ENCODE measurements at places on chromosomes 1 and 21.

DNA sequence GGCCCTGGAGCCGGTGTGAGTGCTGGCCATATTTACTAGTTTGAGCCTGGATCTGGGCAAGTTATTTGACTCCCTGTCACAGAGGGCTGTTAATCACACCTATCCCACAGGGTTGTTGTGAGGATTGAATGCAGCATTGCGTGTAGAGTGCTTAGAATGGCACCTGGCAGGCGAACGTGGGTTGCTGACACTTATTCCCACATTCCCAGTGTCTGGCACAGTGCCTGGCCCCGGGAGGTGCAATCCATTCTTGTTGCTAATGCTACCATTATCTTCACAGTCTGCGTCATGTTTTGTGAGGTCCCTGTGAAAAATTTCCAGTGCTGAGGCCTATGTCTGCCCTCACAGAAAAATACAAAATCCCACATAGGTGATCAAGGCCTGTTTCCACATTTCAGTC, 66.1 kb downstream of the CD2 start:
- no peak for DNase-seq

- no peak for DNase-seq
These were observed 1.1 kb downstream of the C21orf58 start for GRCh38 chr21:46322351-46323226.

DNA sequence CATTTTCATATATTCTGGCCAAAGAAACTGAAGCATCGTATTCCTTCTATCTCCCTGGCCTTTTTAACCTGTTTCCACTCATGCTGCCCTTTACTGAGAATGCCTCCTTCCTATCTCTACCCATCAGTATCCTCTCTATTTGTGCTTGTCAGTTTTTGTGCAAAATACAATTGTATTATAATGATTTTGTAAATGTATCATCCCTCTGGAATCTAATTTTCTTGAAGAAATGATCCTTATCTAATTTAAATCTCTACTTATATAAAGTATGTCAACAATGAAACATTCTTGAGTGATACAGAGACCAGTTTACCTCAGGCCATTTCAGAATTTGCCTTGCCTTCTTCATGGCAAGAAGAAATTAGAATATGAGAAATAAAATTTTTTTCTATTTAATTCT, 59.0 kb upstream of the TEKT2 start:
- no peak for DNase-seq

GRCh38 chr21:27300770-27301169, 333.9 kb upstream of the ADAMTS5 start:
- no peak for DNase-seq

- DNase-seq: no peak
These were observed 18.3 kb upstream of the EPB41 start for GRCh38 chr1:28895896-28896608.

DNA sequence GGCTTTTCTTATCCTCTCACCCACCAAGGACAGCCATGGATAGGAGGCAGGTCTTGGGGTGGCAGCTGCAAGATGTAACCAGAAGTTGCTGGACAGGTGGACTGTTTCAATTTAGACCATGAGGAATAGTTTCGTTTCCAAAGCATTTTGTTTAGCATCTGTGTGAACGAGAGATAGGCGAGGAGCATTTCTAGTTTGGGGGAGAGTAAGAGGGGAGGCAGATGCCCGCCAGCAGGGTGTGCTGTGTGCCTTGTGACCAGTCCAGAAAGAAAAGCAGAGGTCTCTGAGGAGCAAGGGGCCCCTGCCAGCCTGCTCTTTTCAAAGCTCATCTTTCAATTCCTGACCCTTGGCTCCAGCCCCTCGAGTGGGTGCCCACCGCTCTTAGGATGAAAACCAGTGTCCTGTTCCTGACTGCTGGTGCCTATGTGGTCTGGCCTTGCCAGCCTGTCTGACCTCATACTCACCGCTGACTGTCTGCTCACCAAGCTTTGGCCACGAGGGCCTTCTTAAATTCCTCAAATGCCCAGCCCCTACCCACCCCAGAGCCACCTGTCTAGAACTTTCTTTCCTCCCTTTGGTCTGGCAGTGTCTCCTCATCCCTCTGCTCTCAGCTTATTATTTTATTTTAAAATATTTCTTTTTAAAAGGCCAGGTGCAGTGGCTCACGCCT, 8.5 kb downstream of the SERINC2 start:
- no peak for DNase-seq

DNA sequence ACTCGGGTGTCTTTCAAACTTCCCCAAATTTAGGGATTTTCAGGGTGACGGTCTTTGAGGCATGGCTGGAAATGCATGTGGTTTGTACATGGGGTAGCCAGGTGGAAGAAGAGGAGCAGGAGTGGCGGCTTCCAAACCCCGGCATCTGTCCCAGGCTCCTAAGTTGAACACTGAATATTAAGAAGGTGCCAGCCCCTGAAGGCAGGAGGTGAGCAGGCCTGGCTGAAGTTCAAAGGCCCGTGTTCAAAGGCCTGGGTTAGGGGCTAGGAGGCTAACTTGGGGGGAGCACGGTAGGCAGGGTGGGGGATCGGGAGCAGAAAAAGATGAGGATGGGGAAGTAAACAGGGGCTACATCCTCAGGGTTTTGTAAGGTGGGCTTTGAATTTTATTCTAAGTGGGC, 42.8 kb downstream of the ELK4 start:
- DNase-seq: no peak

- no peak for DNase-seq
These were observed 90.0 kb upstream of the TLR5 start for GRCh38 chr1:223233019-223233409.

DNA sequence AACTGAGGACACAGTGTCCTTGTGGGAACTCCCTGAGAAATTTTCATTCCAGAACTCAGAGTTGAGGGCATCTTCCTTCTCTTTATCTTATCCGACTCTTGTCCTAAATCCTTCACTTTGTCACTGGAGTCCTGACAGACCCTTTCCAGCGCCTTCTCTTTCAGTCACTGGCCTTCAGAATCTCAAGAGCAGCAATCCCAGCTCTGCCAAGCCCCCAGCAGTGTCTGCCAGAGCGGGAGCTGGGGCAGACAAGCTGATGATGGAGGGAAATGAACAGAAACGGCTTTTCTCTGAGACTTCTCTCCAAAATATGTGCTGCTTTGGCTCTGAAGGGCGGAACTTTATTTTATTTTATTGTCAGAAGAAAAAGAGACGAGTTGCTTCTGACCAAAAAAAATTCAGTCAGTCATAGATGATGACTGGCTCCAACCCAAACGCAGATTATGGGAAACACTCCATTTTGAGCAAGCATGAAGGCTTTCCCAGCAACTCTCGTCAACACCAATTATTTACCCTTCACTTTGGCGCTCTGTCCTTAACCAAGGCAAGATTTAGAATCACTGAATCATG, 32.2 kb downstream of the MIS18A start:
- DNase-seq: no peak

DNA sequence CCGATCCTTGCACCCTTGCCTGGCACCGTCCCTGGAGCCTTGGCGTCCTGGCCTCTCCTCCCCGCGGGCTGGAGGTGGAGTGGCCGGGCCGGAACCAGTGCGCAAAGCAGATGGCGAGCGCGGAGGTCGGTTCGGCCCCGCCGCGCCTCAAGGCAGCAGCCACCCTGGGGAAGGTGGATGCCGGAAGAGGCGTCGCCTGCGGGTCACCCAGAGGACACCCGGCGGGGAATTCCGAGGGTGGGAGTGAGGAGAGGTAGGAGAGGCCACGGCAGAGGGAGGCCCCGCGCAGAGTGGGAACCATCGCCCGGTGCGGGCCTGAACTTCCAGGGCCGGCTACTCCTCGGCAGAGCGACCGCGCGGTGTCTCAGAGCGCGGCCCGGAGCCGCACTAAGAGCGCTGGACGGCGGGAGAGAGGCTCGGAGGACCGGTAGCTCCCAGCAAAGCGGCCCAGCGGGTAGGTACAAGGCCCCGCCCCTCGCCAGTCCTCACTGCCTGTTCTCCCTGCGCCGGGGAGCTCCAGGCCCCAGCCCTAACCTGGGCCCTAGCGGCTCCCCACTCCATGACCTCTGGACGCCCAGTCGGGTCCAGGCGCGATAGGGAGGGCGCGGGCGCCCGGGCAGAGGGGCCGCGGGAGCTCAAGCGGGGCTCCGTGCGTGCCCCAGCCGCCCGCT, at the start of gene RNF207:
TSS of gene RNF207 (plus strand) at position 271 of the 671 bp plus-strand sequence. CDS start 417 bp downstream, outside the sequence.
- no peak for DNase-seq

GRCh38 chr1:23169727-23170335, 1.2 kb upstream of the LUZP1 start:
- peak; percentile 83 for DNase-seq

DNA sequence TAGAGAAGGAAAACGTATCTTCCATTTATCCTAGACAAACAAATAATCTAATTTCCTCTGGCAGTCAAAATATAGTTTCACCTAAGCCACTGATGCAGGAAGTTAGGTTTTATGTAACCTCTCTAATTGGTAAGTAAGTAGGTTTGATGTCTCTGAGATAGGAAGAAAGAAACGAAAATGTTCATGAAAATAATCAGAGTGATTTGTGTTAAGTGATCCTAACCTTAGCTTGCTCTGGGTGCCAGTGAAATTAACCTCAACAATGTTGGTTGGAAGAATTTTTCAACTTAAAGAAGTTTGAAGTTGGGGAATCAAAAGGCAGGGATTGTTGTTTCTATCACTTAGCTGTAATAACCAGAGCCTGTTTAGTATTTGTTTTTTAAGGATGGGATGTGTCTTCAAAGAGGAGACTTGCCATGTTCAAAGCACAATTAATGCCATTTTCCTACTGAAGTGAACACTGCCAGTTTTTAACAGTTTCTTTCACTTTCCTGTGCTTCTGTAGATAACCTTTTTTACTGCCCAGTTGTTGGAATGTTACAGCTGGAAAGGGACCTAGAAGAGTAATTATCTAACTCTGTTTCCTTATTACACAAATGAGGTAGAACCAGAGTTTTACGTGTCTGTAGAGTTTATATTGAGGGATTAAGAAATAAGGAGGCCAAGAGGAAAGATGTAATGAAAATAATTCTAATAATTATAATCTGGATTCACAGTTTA, 18.4 kb downstream of the HIPK1 start:
- DNase-seq: no peak

DNA sequence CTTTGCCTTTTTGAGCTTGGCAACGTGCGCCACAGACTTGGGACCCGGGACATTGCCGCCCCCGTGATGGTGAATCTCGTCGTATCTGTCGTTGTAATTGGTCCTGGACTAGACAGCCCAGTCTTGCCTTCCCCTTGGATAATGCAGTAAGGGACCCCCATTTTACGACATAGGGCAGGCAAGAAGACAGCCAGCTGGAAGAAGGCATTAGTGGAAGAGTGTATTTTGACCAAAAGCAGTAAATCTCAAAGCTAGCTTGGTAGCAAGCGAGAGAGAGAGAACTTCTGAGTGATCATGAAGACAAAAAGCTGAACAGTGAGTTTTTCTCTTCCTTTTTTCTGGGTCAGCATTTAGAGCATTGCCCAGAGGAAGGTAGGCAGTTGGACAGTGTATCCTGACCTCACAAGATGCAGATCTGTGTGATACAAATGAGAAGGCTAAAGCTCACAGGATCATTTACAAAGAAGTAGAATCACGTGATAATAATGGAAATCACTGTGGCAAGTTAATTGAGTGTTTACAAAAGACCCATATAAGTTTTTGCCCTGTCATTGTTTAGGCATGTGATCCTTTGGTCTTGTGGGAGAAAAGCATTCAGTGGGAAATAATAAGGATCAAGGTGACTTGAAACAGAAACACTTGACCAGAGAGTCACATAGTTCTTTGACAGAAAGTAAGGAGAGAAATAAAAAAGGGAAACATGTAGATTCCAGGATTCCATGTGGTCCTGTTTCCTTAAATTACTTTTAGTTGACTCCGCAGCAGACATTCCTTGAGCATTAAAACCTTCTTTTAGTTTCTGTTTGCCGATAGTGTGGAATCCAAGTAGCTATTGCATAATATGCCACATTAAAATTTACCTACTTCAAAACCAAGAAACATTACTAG, 66.3 kb downstream of the CNST start:
- DNase-seq: no peak

GRCh38 chr1:210536254-210536961, 207.7 kb downstream of the HHAT start:
- no peak for DNase-seq

DNA sequence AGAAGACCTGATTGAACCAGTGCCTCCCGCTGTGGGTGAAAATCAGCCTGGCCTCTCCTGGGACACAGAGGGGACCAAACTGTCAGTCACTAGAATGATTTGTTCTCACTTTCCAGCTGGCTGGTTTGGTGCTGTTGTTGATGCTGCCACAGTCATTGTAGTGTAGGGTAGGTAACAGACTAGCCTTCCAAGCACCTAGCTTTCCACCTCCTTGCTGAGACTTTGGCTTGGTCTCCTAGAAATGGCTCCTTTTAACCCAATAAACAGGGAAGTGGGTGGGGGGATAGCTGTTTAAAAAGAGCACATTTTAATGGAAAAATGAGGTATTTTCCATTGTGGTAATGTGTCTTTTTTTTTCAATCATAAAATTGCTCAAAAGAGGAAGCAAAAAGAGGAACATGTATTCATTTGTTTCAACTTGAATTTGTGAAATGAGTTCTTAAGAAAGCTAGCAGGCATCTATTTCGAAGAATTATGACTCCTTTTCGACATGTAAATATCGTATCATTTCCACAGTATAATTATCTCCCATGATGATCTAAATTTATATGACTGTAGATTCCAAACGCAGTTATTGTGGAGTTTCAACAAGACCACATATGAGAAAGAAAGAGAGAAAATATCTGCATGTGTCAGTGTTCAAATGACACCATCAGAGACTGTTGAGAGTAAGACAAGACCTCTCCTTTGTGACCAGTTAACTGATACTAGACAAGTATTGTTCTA, 190.1 kb downstream of the HLX start:
- DNase-seq: no peak

- DNase-seq: no peak
These were observed 1.1 kb upstream of the GUCA2B start for GRCh38 chr1:42152119-42152518.

DNA sequence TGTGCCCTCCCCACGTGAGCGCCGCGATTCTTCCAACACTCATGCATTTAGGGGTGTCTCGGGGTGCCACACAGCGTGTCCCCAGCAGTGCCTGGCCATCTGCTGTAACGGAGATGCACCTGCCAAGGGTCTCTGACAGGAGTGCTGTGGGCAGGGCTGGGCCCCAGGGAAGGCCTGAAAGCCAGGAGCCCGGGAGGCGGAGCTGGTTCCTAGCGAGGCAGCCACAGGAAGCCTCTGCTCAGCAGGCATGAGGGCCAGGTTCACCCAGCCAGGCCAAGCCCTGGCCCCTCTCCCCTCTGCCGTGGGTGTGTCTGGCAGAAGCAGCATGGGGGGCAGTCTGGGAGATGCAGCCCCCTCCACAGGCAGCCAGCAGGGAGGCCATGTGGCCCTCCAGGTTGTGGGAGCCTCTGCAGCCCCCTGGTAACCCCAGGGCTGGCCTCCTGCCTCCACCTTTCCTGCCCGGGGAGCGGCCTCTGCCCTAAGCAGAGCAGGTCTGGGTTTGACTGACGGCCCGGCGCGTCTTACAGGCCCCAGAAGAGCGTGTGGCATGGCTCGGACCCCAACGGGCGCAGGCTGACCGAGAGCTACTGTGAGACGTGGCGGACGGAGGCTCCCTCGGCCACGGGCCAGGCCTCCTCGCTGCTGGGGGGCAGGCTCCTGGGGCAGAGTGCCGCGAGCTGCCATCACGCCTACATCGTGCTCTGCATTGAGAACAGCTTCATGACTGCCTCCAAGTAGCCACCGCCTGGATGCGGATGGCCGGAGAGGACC, 30.4 kb downstream of the SLC19A1 start:
- no peak for DNase-seq

GRCh38 chr1:232421143-232421796, 208.7 kb downstream of the SIPA1L2 start:
- DNase-seq: no peak

- no peak for DNase-seq
These were observed 27.0 kb upstream of the DYRK1A start for GRCh38 chr21:37339552-37339939.

GRCh38 chr1:109499661-109500536, 6.0 kb downstream of the CYB561D1 start:
- no peak for DNase-seq

GRCh38 chr1:37878071-37878470, 18.7 kb upstream of the MTF1 start:
- no peak for DNase-seq

Measured in NCI-H2171 (cell line).